ENCODE measurements at places on chromosomes 16 and 17.

GRCh38 chr16:56625140-56625942 is at the start of gene MT1E:
Gene MT1E, plus strand, starts transcription at chr16:56625781. Its CDS starts 71 bp downstream, at chr16:56625852.
- no peak for DNase-seq

DNA sequence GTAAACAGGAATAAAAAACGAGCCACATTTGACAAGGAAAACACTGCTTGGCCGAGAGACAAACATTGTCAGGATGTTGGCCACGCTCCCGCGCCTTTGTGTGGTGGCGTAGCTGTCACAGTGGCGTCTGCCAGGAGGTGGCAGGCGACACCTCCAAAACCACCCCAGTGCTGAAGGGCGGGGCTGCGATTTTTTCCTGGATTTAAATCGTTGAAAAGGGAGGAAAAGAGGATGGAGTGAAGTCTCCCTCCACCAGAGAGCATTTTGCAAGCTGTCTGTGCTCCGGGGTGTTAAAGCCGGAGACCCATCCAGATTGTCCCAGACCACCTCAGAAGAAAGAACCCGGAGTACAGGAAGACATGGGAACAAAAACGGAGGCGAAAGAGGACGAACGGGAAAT is 12.7 kb downstream of the MRM3 start:
- DNase-seq, result peak; percentile 93

GRCh38 chr17:37824534-37825485 is 80.0 kb upstream of the HNF1B start:
- DNase-seq, result no peak

DNA sequence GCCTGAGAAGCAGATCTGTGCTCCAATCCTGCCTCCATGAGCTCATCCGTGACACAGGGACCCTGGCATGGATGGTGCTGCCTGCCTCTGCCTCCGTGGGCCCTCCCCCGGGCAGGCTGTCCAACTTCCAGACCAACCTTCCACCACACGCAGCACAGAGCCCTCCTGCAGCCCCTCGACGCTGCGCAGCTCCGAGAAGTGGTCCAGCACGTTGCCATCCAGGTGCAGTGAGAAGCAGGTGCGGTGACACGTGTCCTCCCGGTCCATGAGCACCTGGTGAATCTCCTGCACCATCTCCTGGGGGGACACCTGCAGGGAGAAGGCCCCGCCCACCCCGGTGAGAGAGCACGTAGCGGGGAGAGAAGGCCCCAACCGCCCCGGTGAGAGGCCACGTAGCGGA is 8.4 kb downstream of the CLUH start:
- DNase-seq, result peak; percentile 81

DNA sequence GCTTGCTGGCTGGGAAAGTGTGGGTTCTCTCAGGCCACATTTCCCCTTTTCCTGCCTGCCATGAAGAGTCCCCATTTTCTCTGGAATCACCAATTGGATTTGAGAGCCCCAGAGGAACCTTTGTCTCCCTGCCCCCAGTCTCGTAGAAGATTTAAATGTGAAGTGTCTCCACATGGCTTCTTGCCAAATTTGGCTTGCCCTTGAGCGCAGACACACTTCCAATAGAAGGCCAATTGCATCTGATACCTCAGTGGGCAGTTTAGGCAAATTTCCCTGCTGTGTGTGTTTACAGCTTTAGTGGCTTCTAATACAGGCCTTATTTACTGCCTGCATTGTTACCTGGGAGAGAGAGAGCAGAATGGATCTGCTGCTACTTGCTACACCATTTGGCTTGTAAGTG is 29.7 kb downstream of the CDK5R1 start:
- no peak for DNase-seq

DNA sequence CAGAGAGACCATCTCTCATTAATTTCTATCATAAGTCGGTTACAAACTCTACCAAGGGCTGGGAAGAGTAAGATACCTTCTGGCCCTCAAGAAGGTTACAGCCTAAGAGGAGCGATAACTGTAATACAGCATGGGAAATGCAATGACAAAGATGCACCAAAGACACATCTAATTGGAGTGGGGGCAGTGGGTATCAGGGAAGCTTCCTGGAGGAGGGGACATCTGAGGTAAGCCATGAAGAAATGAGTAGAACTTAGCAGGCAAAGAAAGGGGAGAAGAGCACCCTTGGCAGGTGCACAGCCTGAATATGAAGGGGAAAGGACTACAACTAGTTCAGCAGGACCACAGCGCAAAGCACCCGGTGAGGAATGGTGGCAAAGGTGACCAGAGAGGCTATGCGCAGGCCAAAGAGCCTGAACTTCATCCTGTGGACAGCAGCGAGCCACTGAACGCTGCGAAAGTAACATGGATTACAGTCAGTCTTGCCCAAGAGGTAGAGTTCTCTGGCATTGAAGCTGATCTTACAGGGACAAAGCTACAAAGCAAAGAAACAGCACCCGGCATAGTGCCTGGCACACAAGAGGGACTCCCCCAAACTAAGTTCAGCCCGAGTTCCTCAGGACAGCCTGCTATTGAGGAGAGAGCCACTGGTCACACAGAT is 2.8 kb downstream of the TBC1D10B start:
- no peak for DNase-seq

GRCh38 chr17:8696426-8696825 is 48.2 kb downstream of the CCDC42 start:
- peak; percentile 78 for DNase-seq

DNA sequence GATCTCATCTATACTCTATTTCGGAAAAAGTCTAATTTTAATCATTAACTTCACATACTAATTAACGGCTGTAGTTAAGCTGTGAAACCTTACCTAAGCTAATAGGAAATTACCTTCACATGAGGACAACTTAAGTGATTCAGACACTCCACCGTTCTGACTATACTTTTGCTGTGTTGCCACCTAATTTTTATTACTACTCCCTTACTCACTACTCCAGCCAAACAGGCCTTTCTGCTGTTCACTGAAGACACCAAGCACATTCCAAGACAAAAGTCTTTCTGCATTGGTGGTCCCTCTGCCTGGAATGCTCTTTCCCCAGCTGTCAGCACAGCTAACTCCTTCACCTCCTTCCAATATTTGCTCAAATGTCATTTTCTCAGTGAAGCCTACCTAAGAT is 1.3 kb downstream of the CMTR2 start:
- DNase-seq, result no peak

DNA sequence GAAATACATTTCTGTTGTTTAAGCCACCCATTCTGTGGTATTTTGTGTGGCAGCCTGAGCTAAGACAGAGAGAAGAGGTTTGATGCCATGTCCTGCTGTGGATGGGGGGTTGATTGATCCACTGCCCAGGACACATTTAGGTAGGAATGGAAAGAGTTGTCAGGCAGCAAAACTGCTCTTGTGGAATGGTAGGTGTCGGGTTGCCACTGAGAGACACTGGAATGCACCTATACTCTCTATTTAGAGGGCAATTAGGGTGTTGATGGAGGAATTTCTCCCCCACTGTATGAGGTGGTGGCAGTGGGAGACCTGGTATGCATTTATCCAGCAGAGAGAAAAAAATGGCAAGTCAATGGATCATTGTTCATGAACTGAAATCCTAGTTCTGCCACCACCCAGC is 30.9 kb downstream of the CBLN1 start:
- DNase-seq, result no peak

GRCh38 chr17:46874906-46875305 is 23.5 kb downstream of the WNT9B start:
- DNase-seq, result no peak

DNA sequence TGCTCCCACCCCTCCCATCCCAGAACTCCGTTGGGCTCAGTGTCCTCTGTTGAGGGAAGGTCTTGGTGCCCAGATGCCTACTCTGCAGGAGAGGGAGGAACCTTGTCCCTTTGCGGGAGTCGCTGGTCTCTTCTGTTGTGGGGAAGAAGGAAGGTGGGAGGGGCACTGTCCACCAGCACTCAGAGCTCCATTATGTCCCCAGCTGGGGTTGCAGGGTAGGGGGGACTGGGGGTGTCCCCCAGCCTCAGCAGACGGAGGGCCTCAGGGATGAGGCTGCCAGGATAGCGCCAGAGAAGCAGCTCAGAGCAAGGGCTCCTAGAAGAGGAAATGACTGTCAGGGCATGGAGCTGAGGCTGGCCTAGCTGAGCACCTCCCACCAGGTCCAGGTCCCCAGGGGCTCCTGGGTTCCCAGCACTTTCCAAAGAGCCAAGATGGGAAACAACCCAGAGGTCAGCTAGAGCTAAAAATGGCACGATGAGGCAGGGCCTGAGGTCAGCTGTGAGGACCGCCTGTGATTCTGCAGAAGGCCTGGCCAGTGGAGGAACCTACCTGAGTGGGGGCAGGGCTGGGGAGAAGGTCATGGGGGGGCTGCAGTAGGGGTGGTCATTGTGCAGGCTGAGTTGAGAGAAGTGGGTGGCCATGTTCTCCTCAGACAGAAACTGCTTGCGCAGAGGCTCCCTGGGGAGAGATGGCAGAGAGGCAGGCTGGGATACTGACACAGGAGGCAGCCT is 893 bp downstream of the HCFC1R1 start:
- DNase-seq, result no peak

DNA sequence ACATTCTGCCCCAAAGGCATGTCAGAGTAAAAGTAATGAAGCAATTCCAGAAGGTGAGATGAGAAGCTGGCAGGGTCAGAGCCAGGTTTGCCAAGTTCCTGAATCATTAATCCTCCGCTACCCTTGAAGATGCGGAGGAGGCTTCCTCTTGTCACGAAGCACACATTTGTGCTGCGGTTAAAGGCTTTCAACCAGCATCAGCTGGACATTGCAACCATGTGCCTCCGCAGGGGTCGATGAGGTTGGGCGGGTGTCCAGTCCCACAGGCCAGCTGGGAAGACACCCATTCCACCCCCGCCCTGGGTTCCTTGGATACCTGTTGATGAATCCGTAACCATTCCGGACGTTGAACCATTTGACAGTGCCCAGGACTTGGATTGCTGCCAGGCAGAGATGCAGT is 1.3 kb downstream of the YBX2 start:
- no peak for DNase-seq

- no peak for DNase-seq
These were observed 23.8 kb downstream of the EZH1 start for GRCh38 chr17:42720996-42721583.

DNA sequence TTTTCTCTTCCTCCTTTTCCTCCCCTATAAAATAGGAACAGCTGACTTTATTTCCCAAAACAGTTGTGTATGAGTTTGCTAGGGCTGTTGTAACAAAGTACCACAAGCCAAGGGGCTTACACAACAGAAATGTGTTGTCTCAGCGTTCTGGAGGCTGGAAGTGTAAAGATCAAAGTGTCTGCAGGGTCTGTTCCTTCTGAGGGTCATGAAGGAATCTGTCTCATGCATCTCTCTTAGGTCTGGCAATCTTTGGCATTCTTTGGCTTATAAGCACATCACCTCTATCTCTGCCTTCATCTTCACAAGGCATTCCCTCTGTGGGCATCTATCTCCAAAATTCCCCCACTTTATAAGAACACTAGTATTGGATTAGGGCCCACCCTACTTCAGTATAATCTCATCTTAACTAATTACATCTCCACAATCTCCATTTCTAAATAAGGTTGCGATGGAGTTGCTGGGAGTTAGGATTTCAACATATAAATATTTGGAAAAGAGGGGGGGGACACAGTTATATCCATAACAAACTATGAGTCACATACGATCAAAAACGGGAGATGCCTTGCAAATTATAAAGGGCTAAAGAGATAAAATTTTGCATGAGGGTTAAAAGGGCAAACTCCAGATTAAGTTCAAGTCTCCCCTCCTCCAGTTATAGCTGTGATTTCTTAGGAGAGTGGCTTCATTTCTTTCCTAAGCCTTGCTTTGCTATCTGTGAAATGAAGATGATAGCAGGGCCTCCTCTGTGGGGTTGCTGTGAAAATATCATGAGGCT is 109.7 kb downstream of the VAT1L start:
- DNase-seq, result no peak

- DNase-seq, result no peak
These were observed 33.2 kb upstream of the CDYL2 start for GRCh38 chr16:80837533-80838147.

- DNase-seq, result no peak
These were observed 15.4 kb upstream of the HSBP1 start for GRCh38 chr16:83792391-83792790.

- no peak for DNase-seq
These were observed 159.6 kb downstream of the HAPSTR1 start for GRCh38 chr16:9251026-9251425.

DNA sequence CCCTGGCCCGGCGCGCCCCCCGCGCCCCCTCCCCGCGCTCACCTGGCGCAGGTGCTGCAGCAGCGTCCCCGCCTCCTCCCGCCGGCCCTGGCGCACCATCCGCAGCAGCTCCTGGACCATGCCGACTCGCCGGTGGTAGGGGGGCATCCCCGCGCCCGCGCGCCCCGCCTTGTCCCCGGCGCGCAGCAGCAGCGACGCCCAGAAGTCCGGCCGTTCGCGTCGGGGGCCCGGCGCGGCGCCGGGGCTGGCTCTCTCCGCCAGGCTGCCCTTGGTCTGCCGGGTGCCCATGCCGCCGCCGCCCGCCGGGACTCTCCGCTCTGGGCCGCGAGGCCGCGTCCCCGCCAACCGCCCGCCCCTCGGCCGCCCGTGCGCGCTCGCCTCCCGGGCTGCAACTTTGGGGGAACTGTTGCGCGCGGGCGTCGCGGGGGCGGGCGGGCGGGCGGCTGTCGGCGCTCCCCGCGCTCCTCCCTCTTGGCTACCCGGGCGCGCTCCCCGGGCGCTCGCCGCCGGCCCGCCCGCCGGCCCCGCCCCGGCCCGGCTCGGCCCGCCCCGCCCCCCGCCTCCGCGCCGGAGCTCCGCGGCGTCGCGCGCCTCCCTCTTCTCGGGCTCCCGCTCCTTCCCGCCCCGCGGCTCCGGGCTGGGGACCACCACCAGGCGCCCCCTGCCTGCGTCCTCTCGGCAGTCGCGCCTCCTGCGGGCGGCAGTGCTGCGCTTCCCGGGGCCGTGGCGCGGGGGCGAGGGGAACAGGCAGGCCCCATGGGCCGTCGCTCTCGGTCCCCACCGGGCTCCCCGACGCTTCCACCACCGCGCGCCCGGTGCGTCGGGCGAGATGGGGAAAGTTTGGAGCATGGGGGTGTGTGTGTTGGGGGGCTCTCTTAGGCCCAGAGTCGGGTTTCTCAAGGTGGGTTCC is at the start of gene LRRC75A:
TSS of gene LRRC75A (minus strand) at position 491 of the 910 bp plus-strand sequence. CDS start at position 288, 203 bp downstream.
- no peak for DNase-seq

DNA sequence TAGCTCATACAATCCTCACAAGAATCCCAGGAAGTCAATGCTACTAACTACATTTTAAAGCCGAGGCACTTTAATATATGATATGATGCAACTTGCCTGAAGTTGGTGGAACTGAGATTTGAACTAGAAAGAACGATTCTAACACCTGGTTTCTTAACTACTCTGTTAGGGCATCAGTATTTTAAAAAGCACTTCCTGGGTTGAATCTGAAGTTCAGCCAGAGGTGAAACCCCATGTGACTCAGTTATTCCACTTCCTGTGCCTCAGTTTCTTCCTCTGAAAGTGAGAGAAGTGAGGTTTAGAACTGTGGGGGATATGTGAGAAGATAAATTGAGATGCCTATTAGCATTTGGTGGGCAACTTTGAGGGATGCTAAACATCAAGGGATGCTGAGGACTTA is 129.4 kb upstream of the ANKFN1 start:
- DNase-seq, result no peak

DNA sequence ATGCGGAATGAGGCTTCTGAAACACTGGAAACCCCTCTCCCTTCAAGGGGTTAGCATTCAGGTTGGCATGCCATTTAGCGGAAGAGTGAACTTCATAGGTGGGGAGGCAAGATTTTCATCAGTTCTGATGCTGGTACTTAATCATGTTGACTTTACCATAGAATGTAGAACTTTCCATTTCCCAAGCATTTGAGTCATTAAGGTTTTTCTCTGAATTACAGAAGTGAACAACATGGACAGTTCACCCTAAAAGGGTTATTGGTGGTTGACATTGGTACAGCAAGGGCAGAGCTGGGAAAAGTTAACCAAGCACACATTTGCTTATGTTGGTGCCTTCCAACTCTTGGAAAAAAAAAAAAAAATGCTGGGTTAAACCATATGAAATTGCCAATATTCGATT is 39.1 kb downstream of the GAN start:
- DNase-seq, result no peak

- no peak for DNase-seq
These were observed 17.1 kb downstream of the ITGB4 start for GRCh38 chr17:75738218-75738802.
